NCI-H1436 treated with DMSO at 0.1 percent for 48 hours (cell line): ENCODE measurements at places on chromosomes 2 and 18.

DNA sequence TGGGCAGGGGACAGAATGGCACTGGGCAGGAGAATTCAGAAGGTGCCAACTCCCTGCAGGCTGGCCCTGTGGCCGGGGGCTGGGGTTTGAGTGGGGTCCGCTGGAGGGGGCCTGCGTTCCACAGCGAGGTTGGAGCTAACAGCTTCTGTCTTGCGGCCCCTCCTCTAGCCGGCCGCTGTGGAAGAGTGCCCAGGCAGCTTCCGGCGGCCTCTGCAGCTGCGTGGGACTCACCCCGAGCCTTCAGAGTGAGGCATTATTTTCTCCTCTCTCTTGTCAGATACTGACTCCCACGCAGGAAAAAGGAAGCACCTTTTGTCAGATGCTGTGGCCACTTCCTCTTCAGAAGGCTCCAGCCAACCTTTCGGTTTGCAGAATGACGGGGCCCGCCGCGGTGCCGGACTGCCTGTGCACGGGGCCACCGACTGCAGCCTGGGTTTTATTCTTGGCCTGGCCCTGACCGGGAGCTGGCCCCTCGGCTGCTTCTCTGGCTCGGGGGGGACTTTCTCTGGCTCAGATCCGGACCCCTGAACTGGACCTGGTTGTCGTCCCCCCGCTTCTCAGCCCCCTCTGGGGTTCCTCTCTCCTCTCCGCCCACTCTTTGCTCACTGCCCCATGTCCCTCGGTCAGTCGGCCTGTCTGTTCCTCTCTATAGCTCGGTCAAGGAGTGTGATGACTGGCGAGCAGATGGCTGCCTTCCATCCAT, 40.1 kb downstream of the ARHGAP25 start:
- DNase-seq: no peak

- no peak for DNase-seq
These were observed 90.6 kb upstream of the EFEMP1 start for GRCh38 chr2:56014046-56014730.

DNA sequence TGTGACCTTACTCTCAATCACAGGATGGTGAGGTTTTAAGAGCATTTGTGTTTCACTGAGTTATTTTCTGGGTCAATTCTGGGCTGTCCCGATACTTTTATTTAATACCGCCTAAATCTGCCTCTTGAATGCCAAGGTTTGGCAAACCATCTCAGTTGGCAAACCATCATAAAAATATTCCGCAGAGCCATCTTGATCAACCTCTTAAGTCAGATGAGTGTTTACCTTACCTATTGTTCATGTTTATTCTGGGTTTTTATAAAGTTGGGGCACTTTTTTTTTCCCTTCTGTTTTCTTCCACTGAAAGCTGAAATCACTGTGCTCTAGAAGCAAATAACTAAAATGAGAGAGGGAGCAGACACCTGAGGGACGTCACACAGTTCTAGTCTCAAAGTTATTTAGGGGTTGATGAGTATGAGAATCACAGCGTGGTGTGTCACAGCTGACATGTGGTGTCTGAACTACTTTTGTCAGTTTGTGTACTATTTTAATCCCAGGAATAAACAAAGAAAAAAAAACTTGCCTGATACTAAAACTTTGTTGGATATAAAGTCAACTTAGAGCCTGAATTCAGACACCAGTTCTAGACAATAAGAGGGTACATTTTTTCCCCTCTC, 48.6 kb downstream of the ETAA1 start:
- DNase-seq: no peak

DNA sequence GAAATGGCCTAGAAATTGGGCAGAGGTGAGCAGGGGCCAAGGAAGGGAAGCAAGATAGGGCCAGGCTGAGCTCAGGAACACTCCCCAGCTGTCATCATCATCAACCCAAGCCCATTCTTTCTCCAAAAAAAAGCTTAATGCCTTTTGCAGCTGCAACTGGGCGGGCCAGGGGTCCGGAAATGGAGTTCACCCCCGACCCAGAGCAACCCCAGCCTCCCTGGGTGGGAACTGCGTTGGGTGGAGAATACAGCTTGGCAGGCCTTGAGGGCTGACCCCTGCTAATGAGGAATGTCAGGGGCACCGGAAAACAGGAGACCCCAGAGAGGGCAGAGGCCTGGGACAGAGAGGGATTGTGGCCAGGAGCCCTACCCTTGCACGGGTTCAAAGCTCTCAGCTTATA, 64.8 kb downstream of the TNS1 start:
- DNase-seq: no peak

- DNase-seq: no peak
These were observed 33.4 kb upstream of the PPP4R1 start for GRCh38 chr18:9647496-9648323.

- no peak for DNase-seq
These were observed 52.7 kb upstream of the SCYGR2 start for GRCh38 chr2:227545990-227546389.

GRCh38 chr2:207603486-207603885, 21.7 kb downstream of the METTL21A start:
- DNase-seq: no peak

DNA sequence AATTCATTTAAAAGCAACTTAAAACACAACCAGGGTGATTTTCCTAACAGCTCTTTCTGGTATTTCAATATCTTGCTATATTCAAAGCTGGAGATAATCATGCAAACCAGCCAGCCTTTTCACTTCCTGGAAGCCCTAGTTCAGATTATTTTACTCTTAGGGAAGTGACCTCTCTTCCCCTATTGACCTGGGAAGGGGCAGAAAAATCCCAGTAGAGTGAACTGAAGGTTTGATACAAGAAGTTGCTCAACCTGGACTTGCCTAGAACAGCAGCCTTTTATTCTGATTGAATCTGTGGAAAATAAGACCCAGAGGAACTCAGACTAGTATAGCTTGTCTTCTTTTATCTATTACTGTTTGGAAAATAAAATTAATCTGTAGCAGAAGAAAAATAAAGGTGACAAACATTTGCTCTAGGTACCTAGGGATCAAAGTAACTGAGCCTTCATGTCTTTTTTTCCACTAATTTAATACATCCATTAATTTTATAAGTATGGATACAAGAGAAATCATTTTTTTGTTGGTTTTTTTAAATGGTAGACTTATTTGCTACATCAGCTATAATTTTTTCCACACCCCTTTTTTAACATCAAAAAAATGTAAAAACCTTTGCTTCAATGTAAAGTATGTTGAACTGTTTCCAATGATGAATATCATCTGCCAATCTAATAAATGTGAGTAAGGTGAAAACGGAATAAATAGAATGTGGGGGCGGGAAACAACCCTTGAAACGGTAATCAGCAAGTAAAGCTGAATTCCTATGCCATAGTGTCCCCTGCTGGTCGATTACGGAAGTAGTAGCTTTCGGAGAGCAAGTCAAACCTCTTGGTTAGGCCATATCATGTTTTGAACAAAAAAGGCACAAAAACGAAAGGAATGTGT, 629.9 kb downstream of the NRXN1 start:
- no peak for DNase-seq

DNA sequence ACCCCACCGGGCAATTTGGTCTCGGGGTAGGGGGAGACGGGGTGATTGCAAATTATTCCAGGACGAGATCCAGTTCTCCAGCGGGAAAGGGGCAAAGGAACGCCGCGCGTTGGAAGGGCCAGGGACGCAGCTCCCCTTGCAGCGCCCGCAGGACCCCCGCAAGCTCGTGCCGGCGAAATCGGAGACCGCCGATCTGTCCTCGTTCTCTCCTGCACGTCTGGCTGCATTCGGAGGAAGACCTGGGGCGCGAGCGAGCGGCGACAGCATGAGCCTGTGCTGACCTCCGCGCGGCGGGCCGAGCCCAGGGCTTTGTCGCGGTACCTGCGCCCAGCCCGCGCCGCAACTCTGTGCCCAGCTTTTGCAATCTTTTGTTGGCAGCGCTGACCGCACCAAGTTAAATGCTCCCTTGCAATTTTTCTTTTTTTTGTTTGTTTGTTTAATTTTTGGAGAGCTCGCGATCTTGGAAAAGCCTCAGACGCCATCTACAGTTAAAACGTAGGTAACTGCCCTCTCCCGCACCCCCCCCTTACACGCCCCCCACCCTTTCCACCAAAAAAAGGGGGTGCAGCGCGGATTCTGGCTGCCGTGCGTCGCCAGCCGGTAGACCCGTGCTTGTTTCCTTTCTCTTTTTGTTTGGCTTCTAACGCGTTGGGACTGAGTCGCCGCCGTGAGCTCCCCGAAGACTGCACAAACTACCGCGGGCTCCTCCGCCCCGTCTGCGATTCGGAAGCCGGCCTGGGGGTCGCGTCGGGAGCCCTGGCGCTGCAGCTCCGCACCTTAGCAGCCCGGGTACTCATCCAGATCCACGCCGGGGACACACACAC, 667 bp downstream of the TRIB2 start:
- DNase-seq: no peak

- no peak for DNase-seq
These were observed 1.4 kb upstream of the ZNF804A start for GRCh38 chr2:184596819-184597411.

DNA sequence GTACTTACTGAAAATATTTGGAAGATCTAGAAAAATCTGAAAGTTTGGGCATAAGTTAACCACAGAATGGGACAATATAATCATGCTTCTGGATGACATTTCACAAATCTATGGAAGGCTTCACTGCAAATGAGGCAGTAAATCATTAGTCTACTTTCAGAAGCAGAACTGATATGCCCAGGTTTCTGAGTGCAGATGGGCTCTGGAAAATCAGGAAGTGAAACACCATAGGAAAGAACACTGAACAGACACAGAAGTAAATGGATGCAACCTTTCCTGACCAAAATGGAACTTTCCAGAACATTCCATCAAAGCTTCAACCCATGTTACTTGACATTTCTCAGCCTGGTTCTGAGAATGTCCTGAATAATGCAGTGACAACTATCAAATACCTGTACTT, 55.1 kb downstream of the KCNG3 start:
- DNase-seq: no peak

GRCh38 chr2:20025065-20025786, 12.8 kb upstream of the MATN3 start:
- no peak for DNase-seq

GRCh38 chr2:128512379-128513115, 193.9 kb upstream of the HS6ST1 start:
- DNase-seq: no peak

- DNase-seq: peak; percentile 43
These were observed 61.4 kb downstream of the CPS1 start for GRCh38 chr2:210617732-210618330.

- DNase-seq: no peak
These were observed 13.1 kb downstream of the CROCC2 start for GRCh38 chr2:240919161-240919781.

DNA sequence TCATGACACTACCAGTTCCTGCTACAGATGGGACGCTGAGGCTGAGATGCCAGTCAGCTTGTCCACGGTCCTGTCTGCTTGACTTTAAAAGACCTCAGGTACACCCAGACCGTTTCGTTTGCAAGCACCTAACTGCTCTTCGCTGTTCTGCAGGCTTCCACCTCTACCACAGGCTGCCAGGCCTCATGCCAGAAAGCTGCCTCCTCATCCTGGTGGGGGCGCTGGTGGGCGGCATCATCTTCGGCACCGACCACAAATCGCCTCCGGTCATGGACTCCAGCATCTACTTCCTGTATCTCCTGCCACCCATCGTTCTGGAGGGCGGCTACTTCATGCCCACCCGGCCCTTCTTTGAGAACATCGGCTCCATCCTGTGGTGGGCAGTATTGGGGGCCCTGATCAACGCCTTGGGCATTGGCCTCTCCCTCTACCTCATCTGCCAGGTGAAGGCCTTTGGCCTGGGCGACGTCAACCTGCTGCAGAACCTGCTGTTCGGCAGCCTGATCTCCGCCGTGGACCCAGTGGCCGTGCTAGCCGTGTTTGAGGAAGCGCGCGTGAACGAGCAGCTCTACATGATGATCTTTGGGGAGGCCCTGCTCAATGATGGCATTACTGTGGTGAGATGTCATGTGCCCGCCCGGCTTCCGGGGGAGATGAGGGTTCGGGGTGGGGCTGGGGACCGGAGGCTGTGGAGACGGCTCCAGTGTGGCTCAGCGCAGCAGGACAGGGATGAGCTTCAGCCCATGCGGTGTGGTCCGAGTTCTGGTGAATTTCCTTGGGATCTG, 5.9 kb downstream of the SLC9A4 start:
- no peak for DNase-seq

DNA sequence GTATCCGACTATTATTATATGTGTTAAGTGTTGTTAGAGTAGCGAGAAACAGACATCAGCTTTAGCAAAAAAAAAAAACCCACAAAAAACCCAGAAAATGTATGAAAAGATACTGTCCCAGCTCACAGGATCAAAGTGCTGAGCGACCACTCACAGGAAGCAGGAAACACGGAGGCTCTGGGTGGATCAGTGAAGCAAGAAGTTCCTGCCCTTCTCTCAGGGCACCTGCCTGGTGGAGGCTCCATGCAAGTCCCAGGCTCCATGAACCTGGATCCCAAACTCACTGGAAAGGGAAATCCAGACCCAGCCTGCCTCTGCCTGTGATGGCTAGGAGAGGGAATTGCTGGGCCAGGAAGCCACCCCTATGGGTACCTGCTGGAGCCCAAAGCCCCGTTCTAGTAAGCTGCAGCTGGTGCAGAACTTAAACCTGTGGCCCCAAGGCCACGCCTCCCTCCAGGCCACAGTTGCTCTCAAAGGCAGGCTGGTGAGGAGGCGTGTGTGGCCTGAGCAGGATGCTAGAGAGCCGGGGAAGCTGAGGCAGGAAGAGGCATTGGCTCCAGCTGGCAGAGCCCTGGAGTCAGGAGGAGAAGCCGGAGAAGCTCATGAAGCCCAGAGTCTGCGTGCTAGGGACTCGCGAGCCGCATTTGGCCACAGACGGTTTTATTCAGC, 63.5 kb upstream of the TAF1B start:
- no peak for DNase-seq

DNA sequence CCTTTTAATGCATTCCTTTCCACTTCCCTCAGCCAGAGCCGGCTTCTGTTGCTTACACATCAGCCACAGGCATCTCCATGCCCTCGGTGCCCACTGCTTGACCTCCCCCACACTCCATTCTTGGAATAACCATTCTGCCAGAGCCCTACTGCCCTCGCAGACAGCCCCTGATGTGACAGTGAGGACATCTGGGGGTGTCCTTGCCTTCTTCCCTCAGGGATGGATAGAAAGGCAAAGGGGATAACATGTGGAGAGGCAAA, 6.4 kb upstream of the NPPC start:
- DNase-seq: no peak

- no peak for DNase-seq
These were observed 480.2 kb downstream of the LPIN1 start for GRCh38 chr2:12226653-12227052.

GRCh38 chr18:76371301-76372203, 123.5 kb downstream of the ZNF516 start:
- DNase-seq: no peak

GRCh38 chr2:42361728-42362283, 789 bp upstream of the COX7A2L start:
- no peak for DNase-seq

DNA sequence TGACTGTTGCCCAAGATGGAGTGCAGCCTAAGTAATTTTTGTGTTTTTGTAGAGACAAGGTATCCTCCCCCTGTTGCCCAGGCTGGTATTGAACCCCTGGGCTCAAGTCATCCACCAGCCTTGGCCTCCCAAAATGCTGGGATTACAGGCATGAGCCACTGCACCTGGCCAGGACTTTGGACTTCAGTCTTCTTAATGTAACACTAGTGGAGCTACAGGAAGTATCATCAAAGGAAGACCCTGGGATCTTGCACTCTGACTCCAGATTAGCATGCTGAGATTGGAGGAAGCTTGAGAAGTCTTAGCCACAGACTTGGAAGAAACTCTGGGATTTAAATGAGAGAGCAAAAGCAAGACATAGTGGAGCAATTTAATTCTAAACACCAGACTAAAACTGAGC, 37.8 kb upstream of the RNF125 start:
- DNase-seq: no peak
